IPS DF 19.7 (cell line): ENCODE measurements at places on chromosomes 11 and 22.

DNA sequence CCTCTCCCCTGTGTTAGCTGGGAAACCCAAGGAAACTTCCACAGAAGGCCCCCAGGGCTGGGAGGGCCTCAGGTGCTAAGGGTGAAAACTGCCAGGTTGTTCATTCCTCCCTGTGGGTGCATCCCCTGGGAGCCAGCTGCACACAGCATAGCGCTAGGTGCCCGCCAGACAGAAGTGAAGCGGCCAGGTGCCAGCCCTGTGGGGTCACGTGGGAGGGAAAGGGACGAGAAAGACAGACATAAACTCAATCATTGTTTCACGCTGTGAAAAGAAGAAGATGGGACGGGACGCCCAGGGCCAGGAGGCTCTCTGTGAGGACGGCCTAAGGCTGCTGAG lies 31.6 kb upstream of the HMOX1 start:
- no peak for DNase-seq

GRCh38 chr11:14622223-14622954 lies 21.2 kb upstream of the PDE3B start:
- DNase-seq: no peak

DNA sequence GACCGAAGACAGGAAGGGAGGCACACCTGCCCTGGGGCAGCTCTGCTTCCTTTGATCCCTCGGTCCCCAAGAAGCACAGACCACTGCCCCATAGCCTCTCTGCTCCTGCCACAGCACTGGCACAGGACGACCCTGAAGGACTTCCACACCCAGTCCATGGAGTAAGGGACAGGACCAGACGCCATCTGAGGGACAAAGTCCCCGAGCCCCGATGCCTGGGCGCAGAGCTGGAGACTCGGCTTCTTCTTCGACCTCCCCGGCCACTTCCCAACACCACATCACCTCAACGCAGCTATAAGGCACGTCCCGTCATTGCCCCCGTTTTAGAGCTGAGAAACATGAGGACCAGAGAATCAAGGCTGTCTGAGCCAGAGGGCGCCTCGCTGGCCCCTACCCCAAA lies 310.5 kb downstream of the BRD1 start:
- no peak for DNase-seq

DNA sequence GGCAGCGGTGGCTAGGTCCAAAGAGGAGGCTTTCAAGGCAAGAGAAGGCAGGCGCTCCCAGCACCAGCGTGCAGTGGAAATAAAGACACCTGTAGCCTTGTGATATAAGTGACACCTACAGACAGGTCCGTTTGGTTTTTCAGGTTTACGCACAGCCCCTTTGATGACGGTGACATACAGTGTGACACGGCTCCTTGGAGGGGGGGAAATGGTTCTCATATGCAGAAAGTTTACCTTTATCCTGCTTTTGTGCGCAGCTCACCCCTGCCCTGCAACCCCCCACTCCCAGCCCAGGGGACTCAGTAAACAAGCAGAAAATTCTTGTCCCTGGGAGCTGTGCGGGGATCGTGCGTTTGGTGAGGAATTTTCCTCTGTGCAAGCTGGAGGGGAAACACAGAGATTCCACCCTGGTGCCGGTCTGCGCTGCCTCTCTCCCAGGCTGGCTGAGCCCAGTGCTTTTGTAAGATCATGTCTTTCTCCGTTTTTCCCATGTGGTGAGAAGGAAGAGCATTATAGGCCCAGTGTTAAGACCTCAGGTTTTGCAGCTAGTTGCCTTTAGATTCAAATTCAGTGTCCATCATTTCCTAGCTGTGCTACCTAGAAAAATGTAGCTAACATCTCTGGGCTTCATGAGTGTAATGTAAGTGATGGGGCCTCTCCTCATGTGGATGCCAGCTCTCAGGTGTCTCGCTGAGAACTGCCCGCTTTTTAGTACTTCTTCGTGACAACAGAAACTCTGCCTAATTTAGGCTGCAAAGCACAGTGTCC lies at the start of gene ELF5:
Gene ELF5, minus strand, starts transcription at position 113 of the 768 bp plus-strand sequence. CDS start 8,045 bp downstream, outside the sequence.
- no peak for DNase-seq

DNA sequence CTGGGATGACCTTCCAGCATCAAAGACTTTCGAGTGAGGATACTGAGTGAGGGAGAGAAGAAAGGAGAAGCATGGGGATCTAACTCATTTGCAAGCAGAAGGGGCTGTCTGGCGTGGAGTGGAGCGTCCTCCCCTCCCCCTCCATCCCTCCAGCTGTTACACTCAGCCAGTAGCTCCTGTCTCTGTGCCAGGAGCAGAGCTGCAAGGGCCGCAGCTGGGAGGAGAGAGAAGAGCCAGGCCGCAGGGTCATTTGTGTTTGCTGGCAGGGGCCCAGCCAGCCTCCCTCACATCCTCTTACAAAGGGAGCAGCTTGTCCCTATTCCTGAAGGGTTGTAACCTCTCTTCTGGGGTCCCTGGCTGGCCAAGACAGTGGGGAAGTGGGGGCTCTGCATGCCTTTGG lies 57.9 kb downstream of the NECTIN1 start:
- no peak for DNase-seq

- DNase-seq: no peak
Observed at GRCh38 chr11:60927061-60927592, 2.9 kb downstream of the TMEM132A start.

GRCh38 chr11:17745023-17745772 lies 10.6 kb downstream of the KCNC1 start:
- DNase-seq: no peak

GRCh38 chr11:17432002-17432401 lies 43.5 kb upstream of the KCNJ11 start:
- no peak for DNase-seq

GRCh38 chr11:43676933-43677332 lies 3.6 kb upstream of the HSD17B12 start:
- DNase-seq: no peak

DNA sequence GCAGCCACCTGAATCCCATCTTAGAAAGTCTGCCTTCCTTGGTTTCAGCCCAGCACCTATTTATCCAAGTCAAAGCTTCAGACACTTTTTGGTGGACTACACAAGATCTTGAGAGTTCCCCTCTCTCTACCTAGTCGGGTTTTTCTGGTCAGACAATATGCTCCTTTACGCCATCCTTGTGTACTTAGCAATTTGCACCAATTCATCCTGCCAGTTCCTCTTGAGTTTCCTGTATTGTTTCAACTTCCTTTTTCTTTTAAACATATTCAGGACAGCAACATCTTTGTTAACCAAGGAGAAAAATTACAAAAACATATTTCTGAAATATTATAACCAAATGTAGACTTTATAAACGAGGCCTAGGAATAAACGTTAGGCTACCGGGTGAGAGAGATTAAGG lies 368.2 kb upstream of the CADM1 start:
- no peak for DNase-seq

DNA sequence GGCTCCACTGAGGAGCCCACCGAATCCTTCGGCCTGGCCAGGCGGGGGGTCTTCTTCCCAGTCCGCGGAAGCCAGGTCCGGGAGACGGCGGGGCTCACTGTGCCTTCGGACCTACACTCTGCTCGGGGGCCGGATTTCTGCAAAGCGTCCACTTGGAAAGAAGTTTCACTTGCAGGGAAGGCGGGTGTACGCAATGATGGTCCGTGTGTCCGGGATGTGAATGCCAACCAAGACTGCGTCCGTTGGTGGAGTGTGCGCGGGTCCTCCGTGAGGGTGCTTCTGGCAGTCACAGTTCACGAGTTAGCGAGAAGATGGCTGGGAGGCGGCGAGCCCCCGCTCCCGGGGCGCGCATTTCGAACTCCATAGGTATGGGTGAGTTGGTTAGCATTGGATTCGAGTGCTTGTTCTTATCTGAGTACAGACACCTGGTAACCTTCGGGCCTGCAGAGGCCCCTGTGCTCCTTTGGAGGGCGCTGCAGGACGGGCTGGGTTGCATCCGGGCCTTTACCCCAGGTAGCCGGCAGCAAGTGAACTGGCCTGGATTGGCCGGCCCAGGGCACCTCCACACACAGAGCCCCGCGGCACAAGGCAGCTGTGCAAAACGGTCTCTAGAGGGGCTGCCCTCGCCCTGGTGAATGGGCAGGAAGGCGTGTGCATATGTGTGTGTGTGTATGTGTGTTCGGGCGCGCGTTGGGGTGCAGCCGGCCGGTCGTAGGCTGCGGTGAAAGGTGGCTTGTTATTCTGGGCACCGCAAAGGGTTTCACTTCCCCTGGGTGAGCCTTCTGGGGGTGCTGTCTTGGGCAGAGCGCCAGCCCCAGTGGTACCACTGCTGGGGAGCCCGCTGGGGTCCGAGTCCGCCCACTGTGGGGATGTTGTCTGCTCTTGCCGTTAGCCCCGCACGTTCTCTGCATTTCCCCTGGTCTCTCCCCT lies 13.3 kb upstream of the CYP2R1 start:
- no peak for DNase-seq

- no peak for DNase-seq
Observed at GRCh38 chr22:26672590-26673468, 15.4 kb downstream of the MIAT start.

GRCh38 chr22:50529897-50530579 lies at the start of gene TYMP:
TYMP (minus strand) TSS chr22:50530012; CDS start chr22:50529709, 303 bp downstream.
- no peak for DNase-seq
